ENCODE measurements at places on chromosomes 2 and 18.
A peak's percentile ranks its signal among the peaks of the same experiment; 100 is the strongest.

DNA sequence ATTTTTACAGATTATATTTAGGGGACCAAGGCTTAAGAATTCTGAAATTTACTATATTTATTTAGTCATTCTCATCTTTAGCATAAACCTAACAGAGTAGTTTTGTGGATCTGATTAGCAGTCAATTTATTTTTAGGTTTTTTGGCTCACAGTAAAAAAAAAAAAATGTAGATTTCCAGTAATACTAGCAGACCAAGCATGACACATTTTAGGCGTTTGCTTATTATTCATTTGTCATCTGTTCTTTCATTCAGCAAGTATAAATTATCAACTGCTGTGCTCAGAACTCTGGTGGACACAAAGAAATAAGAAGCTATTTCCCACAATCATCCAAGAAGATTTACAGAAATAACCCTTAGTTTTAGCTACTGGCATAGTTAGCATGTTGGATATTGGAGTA, 20.6 kb downstream of the PDE1A start:
- DNase-seq: peak; percentile 21

DNA sequence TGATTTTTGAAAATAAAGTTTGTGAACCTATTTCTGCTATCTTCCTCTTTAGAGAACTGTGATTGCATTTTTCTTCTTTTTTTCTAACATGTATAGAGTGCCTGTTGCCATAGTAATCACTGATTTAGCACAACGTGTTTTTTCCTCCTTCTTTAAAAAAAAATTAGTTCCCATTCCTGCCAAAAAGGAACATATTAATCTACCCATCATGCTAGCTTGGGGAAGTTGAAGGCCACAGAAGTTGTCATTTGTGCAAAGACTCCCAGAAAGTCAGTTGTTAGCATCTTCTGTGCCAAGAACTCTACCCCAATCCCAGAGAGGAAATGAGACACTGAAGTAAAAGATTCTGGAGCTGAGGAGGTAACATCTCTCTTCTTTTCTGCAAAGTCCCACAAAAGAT, 57.3 kb downstream of the SLC8A1 start:
- DNase-seq: no peak

DNA sequence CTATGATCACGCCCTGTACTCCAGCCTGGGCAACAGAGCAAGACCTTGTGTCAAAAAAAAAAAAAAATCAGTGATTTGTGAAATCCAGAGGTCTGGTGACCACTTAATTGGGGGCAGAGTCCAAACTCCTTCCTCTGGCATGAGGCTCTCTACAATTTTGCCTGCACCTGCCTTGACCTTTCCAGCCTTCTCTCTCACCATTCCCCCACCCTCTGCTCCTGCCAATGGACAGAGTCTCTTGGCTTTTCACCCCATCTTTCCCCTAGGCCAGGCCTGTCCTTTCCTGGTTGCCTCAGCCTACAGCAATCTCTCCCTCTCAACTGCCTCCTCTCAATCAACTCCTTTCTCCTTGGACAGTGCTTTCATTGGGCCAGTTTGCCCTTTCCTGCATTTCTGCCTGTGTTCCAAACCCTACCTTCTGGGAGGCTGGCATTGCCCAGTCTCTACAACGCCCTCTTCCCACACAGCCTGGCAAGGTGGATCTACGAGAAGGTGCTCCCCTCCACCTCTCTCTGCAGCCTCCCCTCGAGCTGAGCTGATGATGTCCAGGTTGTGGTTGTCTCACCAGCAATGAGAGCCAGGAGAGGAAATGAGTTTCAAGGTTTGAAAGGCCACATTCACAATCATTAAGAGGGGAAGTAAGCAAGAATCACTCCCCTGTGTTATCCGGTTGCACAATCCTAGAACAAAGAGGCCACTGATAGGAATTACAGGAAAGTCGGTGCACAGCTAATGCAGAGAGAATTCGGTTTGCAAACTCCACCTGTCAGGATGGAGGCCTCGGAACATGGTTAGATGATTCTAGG, 39.5 kb upstream of the NPAS2 start:
- DNase-seq: peak; percentile 92

DNA sequence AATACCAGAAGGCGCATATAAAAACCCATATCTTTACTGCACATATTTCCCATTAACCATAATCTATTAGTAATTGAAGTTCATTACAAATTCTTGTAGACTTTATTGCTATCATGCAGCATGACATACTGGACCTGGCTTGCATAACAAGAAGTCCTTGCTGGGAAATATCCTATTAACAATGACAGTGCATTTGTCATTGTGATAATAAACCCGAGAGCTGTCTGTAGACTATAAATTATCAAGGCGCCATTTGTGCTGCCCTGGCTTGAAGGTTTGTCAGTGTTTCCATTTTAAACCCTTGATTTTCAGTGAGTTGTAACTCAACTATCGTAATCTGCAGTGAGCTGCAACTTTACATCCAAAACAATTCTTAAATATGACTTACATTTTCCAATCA, 59.0 kb downstream of the HNMT start:
- no peak for DNase-seq

DNA sequence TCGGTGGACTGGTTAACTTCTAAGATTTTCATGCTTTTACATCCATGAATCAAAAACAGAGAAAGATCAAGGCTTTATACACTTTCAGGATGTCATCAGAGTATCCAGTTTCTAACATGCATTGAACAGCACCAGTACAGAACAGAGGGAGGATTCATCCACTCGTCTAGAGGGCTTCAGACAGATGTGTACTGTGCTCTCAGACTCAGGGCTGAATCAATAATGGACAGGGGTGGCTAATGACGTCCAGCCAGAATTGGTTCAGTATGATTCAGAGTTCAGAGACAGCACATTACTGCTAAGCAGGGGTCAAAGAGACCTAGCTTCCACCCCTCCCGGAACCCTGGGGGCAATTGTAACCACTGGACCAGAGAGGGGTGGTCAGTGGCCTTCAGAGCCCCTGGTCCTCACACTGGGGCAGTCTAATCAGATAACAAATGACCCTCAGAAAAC, 37.3 kb downstream of the RNU4ATAC start:
- peak; percentile 38 for DNase-seq

DNA sequence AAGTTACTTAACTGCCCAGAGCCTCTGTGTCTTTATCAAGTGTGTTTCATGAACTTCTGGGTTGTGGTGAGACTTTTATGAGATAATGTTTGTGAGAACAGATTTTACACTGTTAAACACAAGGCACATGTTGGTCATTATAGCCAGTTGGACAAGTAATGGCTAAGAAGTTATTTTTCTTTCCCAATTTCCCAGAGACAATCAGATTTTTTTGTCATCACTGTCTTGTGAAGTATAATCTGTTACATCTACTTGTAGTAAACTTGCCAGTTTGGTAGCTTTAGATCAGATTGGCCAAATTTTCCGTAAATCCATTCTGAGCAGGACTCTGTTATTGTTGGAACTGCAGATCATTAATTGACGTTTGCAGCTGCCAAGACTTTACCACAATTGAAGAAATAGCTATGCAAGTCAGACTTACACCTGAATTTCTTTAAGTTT, 838.8 kb downstream of the SLC4A3 start:
- no peak for DNase-seq

DNA sequence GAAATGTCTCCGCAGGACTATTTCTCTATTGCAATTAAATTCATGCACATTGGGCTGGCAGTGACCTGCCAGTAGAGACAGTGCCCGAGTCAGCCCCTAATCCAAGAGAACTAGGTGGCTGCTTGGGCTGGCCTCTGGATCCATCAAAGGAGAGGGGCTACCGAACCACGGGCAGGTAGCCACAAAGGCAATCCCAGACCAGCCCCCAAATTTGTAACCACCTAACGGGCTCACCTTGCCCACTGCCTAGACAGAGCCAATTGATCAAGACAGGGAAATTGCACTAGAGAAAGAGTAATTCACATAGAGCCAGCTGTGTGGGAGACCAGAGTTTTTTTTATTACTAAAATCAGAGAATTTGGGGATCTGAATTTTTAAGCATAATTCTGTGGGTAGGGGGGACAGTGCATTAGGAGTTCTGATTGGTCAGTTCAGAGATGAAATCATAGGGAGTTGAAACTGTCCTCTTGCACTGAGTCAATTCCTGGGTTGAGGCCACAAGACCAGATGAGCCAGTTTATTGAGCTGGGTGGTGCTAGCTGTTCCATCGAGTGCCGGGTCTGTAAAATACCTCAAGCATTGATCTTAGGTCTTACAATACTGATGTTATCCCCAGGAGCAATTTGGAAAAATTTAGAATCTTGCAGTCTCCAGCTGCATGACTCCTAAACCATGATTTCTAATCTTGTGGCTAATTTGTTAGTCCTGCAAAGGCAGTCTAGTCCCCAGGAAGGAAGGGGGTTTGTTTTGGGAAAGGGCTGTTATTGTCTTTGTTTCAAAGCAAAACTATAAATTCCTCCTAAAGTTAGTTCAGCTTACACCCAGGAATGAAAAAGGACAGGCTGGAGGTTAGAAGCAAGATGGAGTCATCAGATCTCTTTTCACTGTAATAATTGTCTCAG, 260.4 kb upstream of the SP5 start:
- no peak for DNase-seq

DNA sequence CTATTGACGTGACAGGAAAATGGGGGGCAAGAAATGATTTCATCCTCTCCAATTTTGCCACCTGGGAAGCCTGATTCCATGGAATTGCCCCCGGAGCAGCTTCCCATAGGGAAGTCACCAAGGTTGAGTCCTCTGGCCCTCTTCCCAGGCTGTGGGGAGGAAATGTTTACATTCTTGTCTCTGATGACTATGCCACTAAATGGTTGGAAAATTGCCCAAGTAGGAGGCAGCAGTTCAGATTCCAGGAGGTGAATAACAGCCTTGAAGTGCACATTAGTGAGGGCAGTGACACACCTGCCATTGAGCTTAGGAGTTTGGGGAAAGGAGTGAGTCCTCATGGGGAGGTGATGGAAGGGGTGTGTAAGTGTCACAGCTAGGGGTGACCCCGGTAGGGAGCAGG, 449.2 kb upstream of the DCC start:
- peak; percentile 17 for DNase-seq

- DNase-seq: no peak
Observed at GRCh38 chr2:204110338-204110741, 173.8 kb downstream of the ICOS start.

DNA sequence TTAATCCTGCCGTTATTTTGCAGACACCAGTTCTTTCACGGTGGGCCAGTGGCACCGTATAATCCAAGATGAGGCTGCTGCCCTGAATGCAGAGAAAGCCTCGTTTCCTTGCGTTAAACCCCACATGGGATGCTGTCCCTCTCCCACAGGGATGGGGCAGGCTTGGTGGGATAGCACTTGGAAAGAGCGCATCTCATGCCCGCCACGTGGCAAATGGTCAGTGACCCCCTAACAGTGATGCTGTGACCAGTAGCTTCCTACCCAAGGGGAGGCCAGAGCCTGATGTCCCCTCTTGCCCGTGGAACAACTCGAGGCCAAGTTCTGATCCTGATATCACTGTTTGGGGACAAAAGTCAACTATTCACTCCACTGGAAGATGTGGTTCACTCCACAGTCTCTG, 73.3 kb downstream of the RHOB start:
- DNase-seq: no peak

DNA sequence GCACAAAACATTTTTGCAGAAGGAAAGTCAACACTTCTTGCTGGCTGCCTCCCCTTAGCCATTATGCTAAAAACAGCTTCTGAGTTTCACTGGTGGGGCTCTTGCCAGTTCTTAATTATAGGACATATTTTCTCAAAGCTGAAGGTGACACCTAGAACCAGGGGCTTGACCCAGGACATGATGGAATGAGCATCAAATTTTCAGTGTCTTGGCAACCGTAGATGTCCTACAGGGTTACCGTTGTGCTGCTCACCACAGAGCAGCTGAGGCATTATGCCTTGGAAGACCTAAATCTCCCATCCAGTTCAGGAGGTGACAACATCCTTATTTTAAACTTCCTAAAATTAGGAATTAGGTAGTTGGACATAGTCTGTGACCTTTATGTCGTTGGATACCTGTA, 46.7 kb downstream of the TMEM185B start:
- DNase-seq: no peak

GRCh38 chr18:33034945-33035344, 262.1 kb upstream of the KLHL14 start:
- no peak for DNase-seq

DNA sequence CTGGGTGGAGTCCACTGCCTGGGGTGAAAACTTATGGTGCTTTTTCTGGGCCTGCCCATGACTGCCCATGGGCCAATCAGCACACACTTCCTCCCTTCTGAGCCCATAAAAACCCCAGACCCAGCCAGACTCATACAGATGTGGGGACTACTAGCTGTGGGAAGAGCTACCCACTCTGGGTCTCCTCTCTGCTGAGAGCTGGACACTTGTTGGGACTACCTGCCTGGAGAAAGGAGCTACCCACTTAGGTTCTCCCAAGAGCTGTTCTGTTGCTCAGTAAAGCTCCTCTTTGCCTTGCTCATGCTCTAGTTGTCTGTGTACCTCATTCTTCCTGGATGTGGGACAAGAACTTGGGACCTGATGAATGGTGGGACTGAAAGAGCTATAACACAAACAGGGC, 119.6 kb upstream of the SLC38A11 start:
- no peak for DNase-seq

- no peak for DNase-seq
Observed at GRCh38 chr2:230717600-230717999, 5.0 kb downstream of the CAB39 start.

DNA sequence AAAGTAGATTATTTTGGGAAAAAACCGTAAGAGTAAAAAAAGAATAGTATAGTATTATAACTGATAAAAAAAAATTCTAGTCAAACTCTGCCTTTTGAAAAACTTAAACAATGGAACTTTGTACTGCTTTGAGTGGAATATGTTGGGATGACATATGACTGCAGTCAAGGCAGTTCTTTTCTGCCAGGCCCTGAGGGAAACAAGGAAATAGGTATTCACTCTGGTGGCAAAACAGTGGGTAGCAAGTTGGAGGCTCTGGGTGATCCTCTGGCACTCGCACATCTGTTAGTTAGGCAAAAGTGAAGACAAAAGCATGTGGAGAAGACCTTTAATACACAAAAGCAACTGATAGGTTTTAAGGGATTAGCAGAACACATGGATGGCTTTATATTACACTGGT, 102.2 kb downstream of the ARHGEF33 start:
- DNase-seq: no peak

GRCh38 chr2:44246436-44246835, 28.8 kb upstream of the SLC3A1 start:
- no peak for DNase-seq

GRCh38 chr2:27664154-27664574, 475 bp downstream of the SLC4A1AP start:
- no peak for DNase-seq

DNA sequence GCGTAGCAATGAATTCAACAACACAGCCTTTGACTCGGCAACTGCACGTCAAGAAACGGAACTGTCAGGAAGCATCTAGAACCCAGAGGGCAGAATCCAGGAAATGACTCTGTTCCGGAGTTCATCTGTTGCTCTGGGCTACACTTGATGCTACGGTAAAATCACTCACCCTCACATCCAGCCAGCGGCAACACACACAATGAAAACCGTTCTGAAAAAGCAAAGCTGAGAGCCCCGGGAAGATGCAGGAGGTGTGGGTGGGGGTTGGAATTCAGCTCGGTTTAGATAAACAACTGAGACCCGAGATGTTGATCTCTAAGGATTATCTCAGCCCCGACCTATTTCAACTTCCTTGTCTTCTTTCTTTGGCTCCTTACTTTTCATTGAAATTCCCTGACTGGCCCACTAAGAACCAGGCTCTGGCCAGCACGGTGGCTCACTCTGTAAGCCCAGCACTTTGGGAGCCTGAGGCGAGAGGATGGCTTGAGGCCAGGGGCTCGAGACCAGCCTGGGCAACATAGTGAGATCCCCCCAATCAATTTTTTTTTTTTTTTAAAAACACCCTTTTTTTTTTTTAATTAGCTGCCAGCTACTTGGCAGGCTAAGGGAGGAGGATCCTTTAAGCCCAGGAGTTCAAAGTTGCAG, 13.3 kb upstream of the RAB17 start:
- DNase-seq: peak; percentile 89

GRCh38 chr2:43636621-43637020, 439 bp upstream of the PLEKHH2 start:
- no peak for DNase-seq

Data from ELR (cell line).